ENCODE measurements at places on chromosomes 12 and 14.

DNA sequence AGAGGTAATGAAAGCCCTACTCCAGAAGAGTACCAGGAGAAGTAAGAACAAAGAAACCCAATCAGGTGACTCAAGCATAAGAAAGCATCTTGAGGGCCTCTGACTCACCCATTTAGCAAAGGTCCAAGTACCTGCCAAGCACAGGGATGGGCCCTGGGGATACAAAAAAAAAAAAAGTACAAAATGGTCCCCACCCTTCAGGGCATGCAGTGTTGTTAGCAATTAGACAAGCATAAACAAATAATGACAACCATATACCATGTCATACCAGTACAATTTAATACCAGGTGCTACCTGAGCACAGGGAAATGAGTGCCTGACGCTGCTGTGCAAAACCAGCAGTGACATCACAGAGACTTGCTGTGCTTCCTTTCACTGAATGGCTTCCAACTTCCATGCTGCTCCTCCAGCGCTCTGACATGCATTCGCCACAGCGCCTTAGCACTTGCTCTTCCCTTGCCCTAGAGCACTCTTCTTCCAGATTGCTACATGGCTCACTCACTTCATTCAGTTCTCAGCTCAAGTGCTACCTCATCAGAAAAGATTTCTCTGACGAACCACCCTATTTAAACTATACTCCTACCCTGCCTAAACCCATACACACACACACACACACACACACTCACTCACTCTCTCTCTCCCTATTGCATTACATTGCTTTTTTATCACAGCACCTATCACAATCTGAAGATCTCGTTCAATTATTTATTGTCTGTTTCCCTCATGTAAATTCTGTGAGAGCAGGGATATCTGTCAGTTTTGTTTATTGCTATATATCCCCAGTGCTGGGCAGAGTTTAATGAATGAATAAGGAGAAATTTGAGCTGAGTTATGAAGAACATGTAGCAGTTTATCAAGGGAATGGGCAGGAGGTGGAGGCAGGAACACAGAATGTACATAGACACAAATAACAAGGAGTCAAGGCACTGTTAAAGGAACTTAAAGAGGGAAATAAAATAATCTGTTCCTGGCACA, 12.9 kb upstream of the EPS8 start:
- DNase-seq = no peak

DNA sequence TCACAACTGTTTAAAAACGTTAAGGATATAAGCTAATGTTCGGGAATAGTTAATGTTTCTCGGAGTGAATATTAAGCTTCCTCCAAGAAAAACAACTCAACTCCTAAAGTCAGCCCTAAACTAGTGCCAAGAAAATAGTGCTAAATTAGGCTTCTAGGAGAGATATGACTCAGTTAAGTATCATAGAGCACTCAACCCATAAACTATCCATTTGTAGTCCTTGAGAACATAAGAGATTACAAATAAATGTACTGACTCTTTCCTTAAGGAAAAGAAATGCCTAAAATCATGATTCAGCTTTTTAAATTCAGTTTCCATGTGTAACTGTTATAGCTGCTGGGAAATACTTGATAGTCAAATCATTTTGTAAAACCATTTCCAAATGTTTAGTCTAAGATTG, 117.1 kb downstream of the HMGA2 start:
- DNase-seq = no peak

GRCh38 chr12:2691345-2692071, 103.3 kb upstream of the FKBP4 start:
- no peak for DNase-seq

DNA sequence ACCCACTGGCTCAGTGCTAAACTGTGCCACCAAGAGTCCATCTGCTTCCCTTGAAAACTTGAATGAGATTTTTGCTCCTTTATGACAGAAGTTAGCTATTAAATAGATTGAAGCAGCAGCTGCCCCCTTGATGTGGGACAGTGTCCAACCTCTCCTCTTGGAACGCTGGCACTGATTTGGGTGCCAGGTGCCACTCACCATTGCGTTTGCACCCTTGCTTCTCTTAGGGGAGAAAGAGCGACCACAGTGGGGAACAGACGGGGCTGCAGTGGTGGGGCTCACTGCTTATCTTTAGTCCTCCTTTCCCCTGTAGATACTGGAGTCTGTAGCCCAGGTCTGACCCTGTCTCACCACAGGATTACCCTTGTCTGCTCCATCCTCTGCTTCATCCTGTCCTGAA, 9.4 kb downstream of the EP400 start:
- DNase-seq = no peak

- no peak for DNase-seq
Observed at GRCh38 chr12:29103539-29103974, 45.5 kb upstream of the FAR2 start.

DNA sequence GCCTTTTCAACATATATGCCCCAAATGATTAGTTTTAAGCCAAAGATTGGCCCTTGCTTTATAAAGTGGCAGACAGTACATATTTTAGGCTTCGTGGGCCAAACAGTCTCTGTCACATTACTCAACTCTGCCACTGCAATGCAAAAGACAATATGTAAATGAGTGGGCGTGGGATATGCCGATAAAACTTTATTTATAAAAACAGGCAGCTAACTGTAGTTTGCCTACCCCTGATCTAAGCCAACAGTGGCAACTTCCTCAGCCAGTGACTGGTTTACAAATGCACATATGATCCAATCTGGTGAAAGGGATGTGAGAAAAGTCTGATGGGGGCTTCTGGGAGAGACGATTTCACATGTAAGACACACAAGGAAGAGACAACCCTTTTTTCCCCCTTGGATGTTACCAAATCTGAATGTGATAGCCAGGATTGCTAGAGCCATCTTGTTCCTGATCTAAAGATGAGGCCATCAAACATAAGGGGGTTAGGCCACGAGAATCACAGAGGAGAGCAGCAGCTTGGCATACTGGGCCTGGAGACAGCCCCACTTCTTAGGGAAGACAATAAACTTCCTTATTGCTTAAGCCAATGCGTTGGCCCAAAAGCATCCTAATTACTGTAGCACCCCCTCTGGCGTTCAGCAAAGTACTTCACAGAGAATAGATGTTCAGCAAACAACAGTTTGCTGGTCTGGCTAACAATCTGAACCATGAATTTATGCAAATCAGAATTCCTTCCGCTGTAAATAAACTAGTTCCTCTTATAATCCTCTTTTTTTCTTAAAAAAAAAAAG, 75.2 kb upstream of the TMCC3 start:
- DNase-seq = no peak

DNA sequence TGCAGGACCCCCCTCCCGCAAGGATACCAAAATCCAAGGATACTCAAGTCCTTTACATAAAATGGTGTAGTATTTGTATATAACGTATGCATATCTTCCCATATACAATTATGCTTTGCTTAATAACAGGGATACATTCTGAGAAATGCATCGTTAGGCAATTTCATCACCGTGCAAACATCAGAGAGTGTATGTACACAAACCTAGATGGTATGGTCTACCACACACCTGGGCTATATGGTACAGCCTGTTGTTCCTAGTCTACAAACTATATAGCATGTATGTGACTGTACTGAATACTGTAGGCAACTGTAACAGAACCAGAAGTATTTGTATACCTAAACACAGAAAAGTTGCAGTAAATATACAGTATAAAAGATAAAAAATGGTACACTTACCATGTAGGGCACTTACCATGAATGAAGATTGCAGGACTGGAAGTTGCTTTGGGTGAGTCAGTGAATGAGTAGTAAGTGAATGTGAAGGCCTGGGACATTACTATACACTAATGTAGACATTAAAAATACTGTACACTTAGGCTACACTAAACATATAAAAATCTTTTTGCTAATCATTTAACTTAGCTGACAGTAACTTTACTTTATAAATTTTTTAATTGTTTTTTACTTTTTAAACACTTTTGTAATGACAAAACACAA, 141.1 kb downstream of the SLC41A2 start:
- DNase-seq = no peak

GRCh38 chr14:89493406-89493805, 76.4 kb upstream of the FOXN3 start:
- no peak for DNase-seq

DNA sequence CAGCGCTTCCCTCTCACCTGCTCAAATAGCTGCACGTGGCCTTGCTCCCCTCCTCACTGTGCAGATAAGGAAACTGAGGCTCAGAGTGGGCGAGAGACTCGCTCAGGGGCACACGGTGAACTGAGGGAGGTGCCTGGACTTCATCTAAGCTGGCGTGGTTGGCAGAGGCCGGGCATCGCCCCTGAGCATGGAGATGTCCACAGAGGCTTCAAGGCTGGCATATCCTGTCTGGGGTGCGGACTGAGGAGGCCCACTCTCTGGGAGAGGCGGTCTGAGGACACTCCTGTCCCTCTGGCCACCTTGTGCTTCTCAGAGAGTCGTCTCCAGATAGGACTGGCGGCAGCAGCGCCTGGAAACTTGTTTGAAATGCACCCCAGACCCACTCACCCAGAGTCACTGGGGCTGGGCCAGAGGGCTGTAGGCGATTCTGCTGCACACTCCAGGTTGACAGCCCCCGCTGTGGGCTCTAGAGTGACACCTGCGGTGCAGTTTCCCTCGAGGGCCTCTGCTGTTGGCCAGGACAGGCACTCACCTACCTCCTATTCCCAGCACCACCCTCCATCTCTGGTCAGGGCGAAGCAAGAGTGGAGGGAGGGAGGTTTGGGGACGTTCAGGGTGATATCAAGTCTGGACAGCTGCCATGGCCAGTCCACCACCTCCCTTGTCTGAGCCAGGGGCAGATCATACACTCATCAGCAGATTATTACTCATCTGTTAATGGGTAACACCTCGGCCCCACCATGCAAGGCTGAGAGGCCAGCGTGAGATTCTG, 11.2 kb upstream of the LBHD2 start:
- no peak for DNase-seq

- peak; percentile 58 for DNase-seq
Observed at GRCh38 chr12:51846911-51847642, 1.4 kb downstream of the FIGNL2 start.

DNA sequence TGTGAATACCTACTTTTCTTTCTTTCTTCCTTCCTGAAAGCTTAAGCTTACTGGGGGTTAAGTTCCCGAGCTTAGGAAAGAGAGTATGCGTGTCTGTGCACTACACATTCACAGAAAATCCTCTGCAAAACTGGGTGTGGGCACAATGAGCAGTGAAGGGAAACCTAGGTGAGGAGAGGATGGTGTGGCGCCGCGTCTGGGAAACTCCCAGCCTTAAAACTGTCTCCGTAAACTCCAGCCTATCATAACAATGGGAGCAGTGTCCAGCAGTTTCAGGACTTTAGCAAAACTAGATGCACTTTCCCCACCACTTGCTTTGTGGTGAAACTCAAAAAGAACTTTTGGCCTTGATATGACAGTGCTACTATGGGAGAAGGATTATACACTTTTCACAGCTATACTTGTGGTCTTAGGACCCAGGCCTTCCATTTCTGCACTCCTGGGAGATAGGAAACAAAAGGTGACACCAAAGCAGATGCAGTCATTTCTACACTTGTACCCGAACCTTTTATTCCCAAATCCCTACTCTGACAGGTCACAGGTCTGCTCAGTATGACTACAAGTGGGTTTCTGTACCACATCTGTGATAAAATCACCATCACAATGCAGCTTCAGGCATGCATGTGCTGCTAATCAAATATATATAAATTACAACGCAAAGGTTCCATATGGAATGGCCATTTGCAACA, 10.4 kb downstream of the AKAP5 start:
- DNase-seq = no peak

- DNase-seq = no peak
Observed at GRCh38 chr12:79294590-79294989, 396.2 kb downstream of the PAWR start.

- no peak for DNase-seq
Observed at GRCh38 chr12:124560146-124560890, 7.1 kb downstream of the NCOR2 start.

GRCh38 chr12:71162832-71163763, 5.3 kb upstream of the TSPAN8 start:
- peak; percentile 4 for DNase-seq

GRCh38 chr12:14954269-14954668, 7.1 kb downstream of the ARHGDIB start:
- DNase-seq = no peak

DNA sequence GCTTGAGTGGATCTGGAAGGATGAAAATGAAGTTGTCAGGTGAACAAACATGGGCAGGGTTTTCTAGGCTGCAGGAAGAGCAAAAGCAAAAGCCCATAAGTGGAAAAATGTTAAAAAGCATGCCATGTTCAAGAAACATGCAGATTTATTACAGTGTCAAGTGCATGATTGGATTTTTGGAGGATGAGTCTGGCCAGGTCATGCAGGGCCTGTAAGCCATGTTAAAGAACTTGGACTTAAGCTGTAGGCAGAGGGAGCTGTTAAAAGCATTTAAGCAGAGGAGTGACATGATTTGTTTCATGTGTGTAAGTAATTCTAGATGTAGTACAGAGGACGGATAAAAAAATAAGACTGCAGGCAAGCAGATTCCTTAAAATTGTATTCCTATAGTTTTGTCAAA, 16.3 kb upstream of the SINHCAF start:
- no peak for DNase-seq

- peak; percentile 44 for DNase-seq
Observed at GRCh38 chr14:102591372-102591943, 991 bp upstream of the RCOR1 start.

DNA sequence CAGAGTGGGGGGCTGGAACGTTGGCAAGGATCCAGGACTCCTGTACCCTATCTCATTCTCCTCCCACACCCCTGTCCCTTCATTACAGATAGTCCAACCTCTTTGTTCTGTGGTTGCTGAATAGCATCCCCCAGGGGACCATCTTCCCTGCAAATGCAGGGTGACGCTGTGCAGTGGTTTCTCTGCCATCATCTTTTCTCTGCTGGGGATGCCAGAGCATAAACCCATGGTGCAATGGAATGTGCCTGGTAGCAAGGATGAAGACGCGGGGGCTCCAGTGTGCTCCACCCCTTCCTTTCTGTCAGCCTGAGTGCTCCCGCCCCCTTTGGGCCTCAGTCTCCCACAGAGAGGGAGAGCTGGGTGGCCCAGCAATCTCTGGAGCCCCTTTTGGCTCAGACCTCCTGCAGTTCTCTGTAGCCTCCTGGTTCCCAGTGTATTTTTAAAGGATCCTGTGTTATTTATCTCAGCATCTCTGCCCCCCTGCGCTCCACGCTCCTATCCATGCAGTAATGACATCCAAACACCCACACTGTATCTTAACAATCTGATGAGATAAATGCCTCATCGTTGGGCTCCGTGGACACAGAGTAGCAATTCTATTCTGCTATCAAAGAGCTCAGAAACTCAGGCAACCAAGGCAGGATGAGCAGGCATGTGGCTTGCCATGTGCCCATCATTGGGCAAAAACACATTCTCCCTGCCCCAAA, 212.8 kb downstream of the CACNA1C start:
- DNase-seq = no peak

GRCh38 chr12:104216521-104216924, 944 bp downstream of the TXNRD1 start:
- no peak for DNase-seq

- no peak for DNase-seq
Observed at GRCh38 chr14:45201905-45202304, 51.1 kb downstream of the MIS18BP1 start.

DNA sequence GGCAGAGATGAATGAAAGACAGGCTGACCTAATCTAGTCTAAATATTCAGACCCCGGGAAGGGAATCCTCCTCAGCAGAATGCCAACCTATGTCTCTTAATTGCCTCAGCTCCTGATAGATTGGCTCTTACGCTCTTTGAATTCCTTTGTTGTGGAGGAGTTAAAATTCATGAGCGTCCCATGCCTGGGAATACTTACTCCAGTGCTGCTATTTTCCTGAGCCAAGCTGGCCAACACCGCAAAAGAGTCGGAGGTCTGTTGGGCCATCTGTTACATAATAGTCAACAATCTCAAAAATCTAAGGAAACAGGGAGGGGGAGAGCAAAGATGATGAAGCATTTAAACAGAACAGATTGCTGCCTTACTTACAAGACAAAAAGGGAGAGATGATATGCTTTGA, 182.8 kb downstream of the ASCL1 start:
- no peak for DNase-seq
